ENCODE measurements at places on chromosomes 11 and 22.

DNA sequence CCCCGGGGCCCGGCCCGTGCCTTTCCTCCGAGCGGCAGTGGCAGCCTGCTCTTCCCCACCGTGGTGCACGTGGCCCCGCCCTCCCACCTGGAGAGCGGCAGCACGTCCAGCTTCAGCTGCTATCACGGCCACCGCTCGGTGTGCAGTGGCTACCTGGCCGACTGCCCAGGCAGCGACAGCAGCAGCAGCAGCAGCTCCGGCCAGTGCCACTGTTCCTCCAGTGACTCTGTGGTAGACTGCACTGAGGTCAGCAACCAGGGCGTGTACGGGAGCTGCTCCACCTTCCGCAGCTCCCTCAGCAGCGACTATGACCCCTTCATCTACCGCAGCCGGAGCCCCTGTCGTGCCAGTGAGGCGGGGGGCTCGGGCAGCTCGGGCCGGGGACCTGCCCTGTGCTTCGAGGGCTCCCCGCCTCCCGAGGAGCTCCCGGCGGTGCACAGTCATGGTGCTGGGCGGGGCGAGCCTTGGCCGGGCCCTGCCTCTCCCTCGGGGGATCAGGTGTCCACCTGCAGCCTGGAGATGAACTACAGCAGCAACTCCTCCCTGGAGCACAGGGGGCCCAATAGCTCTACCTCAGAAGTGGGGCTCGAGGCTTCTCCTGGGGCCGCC lies 11.9 kb downstream of the C22orf31 start:
- no peak for DNase-seq

DNA sequence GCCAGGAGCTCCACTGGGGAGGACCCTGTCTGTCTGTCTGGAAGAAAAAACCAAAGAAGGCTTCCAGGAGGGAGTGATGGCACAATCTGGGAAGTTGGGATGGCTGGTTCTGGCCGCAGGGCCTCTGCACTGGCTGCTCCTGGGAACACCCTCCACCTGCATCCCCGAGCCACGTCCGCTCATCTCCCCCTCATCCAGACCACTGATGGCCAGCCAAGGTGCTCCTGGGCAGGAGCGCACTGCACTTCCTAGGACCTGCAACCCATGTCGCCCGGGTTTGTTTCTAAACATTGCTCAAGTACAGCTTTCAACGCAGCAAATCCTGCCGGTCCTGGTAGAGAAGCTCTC lies 4.9 kb upstream of the IFITM10 start:
- no peak for DNase-seq

DNA sequence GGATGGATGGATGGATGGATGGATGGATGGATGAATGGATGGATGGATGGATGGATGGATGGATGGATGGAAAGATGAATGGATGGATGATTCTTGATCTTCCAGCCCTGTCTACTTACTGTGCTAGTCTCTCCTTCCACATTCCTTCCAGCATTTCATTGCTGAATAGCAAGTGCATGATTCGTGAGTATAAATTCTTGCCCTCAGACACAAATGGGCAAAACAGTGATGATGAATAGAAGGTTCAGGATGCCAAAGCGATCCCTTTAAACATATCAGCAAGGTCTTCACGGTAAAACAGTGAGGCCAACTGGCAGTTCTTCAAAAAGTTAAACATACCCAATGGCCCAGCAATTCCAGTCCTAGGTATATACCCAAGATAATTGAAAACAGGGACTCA lies 400.2 kb downstream of the MN1 start:
- no peak for DNase-seq

GRCh38 chr11:26905368-26905767 lies 88.5 kb upstream of the FIBIN start:
- DNase-seq: no peak

DNA sequence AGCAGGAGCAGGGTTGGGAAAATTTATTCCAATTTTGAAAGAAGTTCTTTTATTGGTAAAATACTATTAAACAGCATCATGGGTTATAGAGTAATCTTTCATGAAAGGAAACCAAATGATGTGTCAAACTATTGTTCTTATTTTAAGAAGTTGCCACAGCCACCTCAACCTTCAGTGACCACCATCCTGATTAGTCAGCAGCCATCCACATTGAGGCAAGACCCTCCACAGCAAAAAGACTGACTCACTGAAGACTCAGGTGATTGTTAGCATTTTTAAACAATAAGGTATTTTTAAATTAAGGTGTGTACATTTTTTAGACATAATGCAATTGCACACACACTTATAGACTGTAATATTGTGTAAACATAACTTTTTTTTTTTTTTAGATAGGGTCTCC lies 3.7 kb upstream of the HEPHL1 start:
- no peak for DNase-seq

GRCh38 chr11:112881461-112881860 lies 79.8 kb upstream of the NCAM1 start:
- no peak for DNase-seq

DNA sequence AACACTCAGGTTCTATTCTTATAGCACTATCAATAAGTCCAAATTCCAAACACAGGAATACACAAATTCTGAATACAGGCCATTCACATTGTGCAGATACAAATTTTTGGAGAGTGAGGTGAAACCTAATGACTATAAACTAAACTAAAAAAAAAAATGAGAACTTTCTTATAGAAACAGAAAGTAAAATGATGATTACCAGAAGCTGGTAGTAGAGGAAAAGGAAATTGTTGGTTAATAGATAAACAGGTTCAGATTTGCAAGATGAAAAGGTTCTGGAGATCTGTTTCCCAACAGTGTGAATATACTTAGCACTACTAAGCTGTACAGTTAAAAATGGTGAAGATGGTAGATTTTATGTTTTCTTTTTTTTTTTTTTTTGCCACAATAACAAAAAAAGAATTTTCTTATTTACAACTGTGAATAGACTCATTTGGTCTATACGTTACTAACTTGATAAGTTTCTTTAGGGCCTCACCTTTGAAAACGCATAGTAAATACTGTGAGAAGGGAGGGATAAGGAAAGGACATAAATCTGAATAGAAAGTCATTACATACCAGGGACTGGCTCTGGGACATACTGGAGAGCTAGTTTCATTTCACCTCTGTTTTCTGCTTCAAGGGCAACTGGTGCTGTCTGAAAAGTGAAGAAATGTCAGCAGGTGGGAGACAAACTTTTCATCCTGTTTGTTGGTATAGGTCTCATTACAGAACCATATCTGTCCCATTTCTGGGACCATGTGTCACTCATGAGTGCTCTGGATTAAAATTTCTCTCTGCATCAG lies 14.2 kb upstream of the CCDC89 start:
- no peak for DNase-seq

DNA sequence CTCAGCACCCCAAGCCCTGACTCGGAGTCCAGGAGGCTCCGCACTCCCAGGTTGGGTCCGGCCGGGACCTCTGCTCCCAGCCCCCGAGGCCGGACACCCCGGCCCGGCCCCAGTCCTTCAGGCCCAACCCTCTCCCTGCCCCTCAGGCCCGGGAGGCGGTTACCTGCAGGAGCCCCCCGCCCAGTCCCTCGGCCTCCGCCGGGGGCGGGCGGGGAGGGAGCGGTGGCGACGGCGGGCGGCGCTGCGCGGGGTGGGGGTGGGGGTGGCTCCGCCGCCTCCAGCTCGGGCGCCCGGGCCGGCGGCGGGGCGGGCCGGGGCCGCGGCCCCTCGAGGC lies 310 bp downstream of the TCF20 start:
- DNase-seq: peak; percentile 37

GRCh38 chr11:5291207-5291838 lies 10.4 kb downstream of the OR51B4 start:
- no peak for DNase-seq

DNA sequence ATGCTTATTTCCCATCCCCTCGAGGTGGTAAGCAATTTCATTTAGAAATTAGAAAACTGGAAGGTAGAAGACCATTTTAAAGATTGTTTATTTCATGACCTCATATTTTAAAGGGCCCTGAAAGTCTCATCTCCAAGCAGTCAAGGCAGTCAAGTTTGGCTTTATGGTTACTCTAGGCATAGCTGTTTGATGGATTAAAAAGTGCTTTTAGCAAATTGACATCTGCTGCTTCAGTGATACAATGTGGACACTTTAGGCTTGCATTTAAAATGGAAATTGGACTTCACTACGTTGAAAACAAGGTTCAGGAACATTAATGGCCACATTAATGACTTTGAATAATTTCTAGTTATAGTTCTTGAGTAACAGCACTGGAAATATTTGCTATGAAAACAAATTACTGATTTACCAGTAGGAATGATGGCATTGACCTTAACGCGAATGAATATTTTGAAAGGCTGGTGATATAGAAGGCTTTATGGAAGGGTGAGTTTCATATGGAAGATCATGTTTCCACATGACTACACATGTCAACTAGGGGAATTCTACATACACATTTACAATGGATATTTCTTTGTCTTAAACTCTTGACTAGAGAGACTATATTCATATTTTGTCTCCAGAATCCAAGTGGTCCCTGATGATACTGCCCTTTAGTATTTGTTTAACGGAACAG lies 873.5 kb downstream of the JRKL start:
- DNase-seq: no peak

DNA sequence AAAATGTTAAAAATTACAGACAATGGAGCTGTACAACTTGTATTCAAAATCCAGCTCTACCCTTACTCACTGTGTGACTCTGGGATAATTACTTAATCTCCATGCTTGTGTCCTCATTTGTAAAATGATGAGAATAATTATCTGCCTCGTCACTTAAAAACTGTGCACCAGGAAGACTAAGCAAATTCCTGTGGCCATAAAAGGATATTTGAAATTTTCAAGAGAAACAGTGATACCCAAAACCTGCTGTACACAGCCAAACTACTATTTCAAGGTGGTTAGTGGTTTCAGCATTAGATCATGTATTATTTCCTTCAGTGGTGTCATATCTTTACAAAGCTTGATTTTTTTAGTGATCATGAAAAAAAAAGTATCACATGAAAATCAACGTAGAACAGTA lies 136.9 kb downstream of the METTL15 start:
- DNase-seq: no peak

DNA sequence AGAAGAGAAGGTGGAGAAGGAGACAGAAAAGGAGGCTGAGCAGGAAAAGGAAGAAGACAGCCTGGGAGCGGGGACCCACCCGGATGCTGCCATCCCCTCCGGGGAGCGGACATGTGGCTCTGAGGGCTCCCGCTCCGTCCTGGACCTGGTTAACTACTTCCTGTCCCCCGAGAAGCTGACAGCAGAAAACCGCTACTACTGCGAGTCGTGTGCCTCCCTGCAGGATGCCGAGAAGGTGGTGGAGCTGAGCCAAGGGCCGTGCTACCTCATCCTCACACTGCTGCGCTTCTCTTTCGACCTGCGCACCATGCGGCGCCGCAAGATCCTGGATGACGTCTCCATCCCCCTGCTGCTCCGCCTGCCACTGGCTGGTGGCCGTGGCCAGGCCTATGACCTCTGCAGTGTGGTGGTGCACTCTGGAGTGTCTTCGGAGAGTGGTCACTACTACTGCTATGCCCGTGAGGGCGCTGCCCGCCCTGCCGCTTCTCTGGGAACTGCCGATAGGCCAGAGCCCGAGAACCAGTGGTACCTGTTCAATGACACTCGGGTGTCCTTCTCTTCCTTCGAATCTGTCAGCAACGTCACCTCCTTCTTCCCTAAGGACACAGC lies 21.4 kb downstream of the USP35 start:
- DNase-seq: no peak

- no peak for DNase-seq
These were observed 759 bp downstream of the ROBO4 start for GRCh38 chr11:124896821-124897391.

GRCh38 chr11:19368726-19369375 lies 128.1 kb upstream of the E2F8 start:
- no peak for DNase-seq

GRCh38 chr11:120031612-120032600 lies 106.0 kb downstream of the TRIM29 start:
- no peak for DNase-seq

GRCh38 chr11:134157451-134157850 lies 66.3 kb downstream of the NCAPD3 start:
- no peak for DNase-seq

DNA sequence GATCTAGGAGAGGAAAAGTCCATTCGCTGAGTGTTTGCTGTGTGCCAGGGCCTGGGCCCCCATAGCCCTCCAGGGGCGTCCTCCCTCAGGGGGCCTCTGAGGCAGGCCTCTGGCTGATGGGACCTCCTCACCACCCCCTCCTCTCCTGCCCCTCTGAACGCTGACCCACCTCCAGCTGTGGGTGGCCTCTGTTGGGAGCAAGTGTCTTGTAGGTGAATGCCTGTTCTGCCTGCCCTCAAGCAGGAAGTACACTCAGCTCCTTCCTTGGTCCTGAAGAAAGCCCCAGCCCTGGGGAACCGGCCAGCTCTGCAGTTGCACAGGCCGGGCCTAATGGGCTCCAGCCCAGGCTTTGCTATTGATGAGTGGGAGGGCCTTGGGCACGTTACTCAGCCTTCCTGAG lies 3.5 kb downstream of the MYO7A start:
- DNase-seq: no peak

DNA sequence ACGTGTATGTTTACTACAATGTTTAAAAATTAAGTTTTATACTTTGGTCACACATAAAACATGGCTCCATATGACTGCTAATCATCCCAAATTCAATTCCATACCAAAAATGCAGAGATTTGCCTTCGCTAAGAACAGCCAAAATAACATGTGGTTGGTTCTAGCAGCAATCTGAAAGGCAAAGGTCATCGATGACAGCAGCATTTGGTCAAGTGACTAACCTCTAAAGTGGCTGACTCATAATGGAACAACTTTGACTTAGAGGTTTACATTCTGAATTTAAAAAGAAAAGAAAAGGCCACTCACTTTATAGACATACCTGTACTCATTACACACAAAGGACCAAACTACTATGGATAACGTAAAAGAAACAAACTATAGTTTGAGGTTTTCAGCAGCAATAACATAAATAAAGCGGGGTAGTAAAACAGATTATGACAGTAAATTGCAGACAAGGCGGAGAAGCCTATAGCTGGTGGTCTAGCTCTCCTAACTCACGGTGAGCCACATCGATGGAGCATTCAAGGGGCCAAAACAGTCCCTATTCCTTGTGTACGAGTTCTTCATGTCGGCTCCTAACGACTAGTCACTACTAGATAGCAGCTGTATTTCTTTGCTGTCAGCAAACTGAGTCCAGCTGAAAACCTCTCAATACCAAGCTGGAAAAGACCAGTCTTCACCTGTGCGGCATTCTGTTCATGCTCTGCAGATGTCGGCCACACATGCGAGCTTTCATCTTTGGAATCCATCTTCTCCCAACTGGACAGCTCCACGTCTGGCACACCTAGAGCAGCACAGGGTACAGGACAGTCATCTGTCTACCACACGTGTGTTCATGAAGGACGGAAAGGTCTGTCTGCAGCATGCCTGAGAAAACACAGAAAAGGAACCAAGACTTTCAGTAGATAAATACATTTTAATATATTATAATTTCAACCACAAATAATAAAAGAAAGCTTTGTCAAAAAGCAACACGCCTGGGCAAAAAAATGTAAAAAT lies 42.1 kb downstream of the PRDM10 start:
- peak; percentile 18 for DNase-seq

DNA sequence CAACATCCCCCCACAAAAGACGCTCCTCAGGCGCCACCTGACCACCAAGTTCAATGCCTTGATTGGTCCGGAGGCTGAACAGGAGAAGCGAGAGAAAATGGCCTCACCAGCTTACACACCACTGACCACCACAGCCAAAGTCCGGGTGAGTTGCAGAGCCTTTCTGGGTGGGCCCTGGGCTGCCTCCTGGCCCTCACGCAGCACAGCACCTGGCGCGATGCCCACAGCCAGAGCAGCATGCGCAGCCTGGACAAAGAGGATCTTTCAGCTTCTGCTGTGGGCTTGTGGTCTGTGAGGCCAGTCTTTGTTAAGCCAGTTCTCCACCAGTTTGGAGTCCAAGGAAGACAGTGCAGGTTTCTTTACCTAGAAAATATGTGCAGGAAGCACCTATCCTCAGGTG lies 21.6 kb downstream of the CYB5R2 start:
- no peak for DNase-seq
